Non-pigmented ciliary epithelial cell (primary cell): ENCODE measurements at places on chromosomes 6 and 20.

GRCh38 chr6:134502614-134503549 is 185.0 kb upstream of the SGK1 start:
- DNase-seq, result no peak

DNA sequence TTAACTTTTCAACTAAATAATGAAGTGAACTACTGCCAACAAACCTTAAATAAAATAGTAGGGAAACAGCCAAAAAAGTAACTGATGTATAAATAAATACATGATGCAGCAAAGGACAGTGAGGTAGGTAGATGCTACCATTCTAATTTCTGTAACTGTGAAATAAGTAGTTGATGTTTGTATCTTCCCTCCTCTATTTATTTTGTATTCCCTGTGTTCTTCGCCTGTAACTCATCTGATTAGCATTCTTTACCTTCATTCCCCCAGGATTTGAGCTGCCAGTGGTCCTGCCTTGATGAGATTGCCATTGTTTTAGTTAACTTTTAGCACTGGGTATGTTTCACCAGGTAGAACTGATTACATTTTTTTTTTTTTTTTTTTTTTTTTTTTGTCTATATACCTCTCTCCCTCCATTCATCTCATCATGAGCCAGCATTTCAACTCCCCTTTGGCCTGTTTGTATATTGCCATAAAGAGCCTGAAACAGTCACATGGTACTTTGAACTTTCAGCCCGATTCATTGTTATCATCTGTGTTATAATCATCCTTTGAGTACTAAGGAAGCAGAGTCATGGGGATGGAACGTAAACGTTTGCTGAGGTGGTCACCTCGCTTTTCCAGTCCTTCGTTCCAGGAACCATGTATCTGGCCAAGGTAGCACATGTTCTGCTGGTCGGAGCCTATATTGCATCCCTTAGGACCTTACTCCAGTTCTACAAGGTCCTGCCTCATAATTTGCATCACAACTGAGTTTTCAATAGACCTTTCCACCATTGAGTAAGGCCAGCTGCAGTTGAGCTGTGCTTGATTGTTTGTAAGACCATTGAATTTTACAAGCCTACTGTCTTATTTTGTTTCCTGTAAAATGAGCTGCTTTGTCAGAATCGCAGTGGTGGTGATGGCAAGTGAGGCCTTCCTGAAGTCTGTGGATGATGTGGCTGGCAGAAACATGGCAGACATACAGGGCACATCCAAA is 107.6 kb downstream of the JAG1 start:
- no peak for DNase-seq

GRCh38 chr6:145275019-145275418 is 460.3 kb downstream of the EPM2A start:
- DNase-seq, result no peak

- DNase-seq, result peak; percentile 93
These were observed 252.9 kb upstream of the RUNX2 start for GRCh38 chr6:45075246-45075645.

- DNase-seq, result no peak
These were observed 69.1 kb downstream of the GJA10 start for GRCh38 chr6:89963391-89963790.

DNA sequence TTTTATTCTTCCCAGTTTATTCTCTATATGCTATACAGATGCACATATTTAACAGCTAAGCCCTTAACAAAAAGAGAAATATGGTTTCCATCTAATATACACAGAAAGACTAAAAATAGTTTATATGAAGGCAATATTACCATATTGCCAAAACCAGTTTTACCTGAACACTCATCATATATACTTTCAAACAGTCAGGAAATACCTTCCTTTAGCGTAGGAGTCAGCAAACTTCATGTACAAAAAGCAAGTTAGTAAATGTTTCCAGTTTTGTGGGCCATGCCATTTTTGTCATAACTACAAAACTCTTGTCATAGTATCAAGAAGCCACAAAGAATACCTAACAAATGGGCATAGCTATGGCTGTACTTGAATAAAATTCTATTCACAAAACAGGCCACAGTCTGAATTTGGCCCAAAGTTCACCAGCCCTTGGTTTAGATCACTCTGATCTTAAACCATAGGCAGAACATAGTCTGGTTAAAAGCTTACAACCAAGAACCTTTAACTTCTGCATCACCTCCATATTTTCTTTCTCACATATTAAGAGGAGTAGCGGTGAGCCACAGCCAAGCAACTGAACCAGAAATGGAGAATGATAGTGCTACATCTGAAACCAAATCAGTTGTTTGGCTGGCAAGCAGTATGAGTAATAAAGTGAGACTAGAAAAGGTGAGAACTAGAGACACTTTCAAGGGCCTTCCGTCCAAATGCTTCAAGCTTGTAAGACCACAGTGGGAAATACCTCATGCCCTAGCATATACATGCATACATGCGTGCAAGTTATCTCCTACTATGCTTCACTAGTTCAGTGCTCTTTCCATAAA is 116.6 kb downstream of the PTPRK start:
- no peak for DNase-seq

GRCh38 chr6:149046822-149047246 is 270.7 kb upstream of the TAB2 start:
- DNase-seq, result no peak

GRCh38 chr6:1242446-1242845 is 69.5 kb upstream of the FOXQ1 start:
- no peak for DNase-seq

DNA sequence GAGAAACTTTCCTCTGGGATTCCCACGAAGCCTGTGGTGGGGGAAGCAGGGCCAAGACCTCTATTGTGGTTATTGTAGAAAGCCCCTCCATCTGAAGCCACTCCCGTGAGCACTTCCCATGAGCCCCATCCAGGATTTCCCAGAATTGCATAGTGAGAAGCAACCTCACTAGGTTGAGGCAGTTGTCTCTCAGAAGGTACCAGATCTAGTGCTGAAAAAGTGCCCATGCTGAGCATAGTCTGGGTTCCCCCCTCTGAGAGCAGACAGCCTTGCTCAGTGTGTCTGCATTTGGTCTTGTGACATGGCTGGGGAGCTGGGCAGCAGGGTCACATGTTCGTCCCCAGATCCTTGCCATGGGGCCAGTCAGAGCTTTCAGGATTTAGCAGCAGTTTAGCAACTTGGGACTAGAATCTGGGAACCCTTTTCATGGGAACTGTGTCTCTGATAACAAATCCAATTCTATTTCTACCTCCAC is 38.6 kb downstream of the SLC9A8 start:
- DNase-seq, result no peak

- no peak for DNase-seq
These were observed 712 bp downstream of the DEK start for GRCh38 chr6:18263418-18264218.

GRCh38 chr20:43915211-43916072 is 790 bp downstream of the TOX2 start:
- DNase-seq, result no peak

GRCh38 chr6:20154753-20155152 is 57.5 kb downstream of the MBOAT1 start:
- DNase-seq, result no peak

GRCh38 chr20:43799150-43799711 is 72.4 kb upstream of the GTSF1L start:
- no peak for DNase-seq

DNA sequence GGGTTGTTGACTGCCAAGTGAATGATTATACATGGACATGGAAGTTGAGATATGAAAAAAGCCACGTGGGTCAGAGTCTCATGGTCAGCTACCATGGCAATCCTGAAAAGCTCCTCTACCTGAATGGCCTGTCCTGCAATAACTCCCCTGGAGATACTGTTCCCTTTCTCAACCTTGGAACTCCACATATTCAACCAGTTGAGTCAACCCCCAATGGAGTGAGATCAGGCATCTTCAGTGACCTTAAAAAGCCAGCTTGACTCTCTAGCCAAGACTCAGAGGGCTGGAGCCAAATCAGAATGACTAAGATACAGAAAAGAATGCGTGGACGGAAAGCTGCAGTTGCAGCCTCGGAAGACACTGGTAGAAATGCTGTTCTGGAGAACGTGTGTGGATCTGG is 341.3 kb downstream of the FOXA2 start:
- DNase-seq, result no peak

DNA sequence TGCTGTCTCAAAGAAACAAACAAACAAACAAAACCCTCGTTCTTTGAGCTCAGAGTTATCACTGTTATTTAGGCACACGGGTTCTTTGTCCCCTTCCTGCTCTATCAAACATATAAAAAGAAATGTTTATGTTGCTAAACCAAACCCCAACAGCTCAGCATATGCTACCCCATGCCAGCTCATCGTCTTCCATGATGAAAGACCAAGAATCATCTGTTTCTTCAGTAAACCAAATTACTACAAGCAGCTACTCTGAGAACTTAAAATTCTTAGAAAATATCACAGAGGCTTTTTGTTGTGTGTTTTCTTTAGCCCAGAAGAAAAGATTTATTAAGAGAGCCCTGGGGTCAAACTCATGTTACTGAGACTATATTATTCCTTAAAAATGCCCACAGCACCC is 4.7 kb downstream of the TRERF1 start:
- no peak for DNase-seq

DNA sequence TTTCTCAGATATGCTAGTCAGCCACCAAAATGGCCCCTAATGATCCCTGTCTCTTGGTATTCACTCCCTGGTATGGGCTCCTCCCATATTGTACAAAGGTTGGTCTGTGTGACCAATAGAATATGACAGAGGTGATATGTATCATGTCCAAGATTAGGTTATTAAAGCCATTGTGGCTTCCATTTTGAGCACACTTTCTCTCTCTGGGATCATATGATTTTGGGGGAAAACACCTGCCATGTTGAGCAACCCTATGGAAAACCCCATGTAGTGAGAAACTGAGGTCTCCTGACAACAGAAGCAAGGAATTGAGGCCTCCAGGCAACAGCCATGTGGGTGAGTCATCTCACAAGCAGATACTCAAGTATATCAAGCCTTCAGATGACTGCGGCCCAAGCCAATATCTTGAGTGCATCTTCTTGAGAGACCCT is 7.1 kb upstream of the ZNF318 start:
- DNase-seq, result no peak

- DNase-seq, result peak; percentile 49
These were observed 58.2 kb upstream of the QKI start for GRCh38 chr6:163356324-163356723.

DNA sequence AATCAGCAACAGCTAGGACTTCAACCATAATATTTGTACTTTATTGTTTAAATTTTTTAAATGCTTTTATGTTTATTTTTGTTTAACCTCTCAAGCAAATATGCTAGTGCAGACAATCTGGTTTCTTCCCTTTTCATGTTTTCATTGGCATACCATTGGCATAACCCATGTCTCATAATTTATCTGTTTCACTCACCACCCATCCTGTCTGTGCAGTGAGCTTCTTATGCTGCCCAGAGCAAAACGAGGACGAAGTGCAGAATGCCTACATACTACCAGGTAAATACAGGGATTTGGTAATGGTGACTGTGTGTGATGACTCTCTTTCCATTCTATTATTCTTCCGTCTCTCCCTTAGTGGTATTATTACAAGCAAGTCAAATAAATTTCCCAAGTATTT is 361.4 kb upstream of the KCNQ5 start:
- DNase-seq, result no peak

DNA sequence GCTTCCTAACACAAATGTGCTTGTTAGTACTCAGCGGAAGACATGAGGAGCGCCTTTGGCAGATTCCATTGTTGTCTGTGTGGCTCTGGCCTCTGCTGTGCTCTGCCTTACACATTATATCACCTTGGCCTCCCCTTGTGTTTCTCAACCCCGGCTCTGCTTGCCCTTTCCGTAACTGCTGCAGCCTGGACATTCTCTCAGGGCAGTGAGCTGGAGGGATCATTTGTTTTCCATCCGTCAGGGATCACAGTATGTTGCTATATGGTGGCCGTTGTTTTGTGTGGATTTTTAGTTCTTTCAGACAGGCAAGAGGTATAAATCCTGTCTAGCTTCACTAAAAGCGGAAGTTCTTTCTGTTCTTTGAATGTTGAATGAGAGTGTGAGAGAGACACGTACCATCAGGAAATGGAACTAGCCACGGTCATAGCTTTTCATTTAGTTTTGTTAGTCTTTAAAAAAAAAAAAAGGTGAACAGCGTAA is 175.1 kb downstream of the JARID2 start:
- no peak for DNase-seq

DNA sequence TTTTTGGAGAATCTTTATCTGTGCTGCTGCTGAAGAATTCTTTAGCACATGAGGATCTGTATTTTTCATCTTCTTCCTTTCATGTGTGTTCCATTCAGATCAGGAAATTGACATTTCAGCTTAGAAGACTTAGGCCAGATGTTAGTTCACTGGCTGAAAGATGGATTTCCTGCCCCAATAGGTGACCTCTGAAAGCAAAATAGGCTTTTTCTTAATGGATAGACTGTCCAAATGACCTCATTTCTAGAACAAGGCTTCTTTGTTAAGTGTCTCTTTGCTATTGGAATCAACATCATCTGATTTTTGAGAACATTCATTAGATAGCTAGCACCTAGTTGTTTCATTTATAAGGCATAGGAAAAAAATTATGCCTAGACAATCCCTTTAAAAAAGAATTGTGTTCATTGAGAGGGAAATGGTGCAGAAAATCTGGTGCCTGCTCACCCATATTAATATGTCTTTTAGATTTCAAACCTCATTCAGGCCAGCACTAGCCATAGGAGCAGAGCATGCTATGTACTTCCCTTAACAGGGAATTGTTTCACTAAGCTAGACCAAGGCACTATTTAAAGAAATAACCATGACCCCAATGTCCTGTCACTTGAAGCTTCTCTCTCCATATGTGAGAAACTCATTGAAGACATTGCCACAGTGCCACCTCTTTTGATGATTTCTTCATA is 13.6 kb upstream of the SASH1 start:
- no peak for DNase-seq

GRCh38 chr6:41371461-41371991 is 36.1 kb downstream of the NCR2 start:
- DNase-seq, result no peak

GRCh38 chr6:110471726-110472365 is 4.6 kb downstream of the SLC22A16 start:
- DNase-seq, result no peak

GRCh38 chr6:93182938-93183479 is 236.3 kb downstream of the EPHA7 start:
- DNase-seq, result no peak

DNA sequence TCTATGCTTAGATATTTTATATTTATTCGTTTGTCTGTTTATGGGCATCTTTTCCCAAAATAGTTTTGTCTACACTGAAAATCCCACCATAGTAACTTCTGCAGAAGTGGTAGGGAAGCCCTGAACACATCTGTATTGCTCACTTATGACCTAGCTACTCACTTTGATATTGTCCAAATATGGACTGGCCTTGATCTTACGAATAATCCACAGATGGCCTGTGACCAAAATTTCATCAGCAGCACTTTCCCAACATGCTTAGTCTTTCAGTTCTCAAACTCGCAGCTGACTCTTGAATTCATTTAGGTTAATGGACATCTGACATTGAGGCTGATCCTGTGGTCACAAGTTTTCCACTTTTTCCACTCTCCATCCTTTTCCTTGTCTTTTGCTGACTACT is 80.8 kb upstream of the BEND3 start:
- DNase-seq, result no peak

DNA sequence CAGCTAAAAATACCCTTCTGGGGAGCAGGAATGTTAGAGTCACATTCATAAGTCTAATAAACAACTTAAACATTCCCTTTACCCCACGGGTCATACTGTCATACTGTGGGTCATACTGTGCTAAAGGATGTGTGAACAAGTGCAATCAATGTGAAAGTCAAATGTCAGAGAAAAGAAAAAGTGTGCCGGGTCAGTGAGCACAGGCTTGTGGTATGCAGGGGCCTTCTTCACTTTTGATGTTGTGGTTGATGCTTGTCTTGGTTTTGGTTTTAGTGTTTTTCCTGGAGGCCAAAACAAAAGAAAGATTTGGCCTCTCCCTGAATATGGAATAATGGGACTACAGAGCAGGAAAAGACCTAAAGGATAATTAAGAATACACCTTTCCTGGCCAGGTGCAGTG is 267.9 kb upstream of the PLN start:
- DNase-seq, result no peak
